H1 (cell line): ENCODE measurements at places on chromosomes 7 and 10. TPM values are rescaled to one million over a fixed set of nuclear protein-coding genes. Genes with fewer than 3 reads are reported as not detected.

GRCh38 chr10:133179651-133180050, 19.6 kb downstream of the KNDC1 start:
- no peak overlapping the region for H3K27ac ChIP-seq
- no peaks in the 10 kb centered on the region for H3K4me1 ChIP-seq
- no peaks in the 10 kb centered on the region; the same call in 1 of the 2 replicates for H3K36me3 ChIP-seq
- no peak overlapping the region for H3K4me3 ChIP-seq
- DNase-seq: no peak

DNA sequence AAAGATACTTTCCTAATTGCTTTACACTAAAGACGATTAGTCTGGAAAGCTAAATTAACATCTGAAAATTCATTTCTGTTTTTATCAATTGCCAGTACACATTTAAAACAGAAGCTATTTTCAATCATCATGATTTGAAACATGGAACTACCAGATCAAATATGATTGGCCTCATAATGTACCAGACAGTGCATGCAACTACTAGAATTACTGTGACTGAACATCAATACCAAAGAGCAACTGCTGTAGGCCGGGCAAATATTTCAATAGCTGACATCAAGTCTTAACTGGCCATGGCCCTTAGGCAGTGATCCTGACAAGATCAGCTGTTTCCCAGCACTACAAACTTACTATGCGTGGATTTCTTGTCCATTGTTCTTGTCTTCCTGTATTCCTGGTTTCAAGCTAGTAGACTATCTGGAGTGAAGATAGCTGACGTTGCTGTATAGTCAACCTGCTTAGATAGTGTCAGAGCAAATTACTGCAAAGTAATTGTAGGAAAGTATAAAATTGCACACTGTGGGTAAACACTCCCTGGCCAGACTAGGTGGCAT, 21.7 kb upstream of the WNT16 start:
- H3K27me3 ChIP-seq: no peaks in the 10 kb centered on the region
- H3K36me3 ChIP-seq: no peaks in the 10 kb centered on the region
- H3K4me1 ChIP-seq: no peaks in the 10 kb centered on the region

DNA sequence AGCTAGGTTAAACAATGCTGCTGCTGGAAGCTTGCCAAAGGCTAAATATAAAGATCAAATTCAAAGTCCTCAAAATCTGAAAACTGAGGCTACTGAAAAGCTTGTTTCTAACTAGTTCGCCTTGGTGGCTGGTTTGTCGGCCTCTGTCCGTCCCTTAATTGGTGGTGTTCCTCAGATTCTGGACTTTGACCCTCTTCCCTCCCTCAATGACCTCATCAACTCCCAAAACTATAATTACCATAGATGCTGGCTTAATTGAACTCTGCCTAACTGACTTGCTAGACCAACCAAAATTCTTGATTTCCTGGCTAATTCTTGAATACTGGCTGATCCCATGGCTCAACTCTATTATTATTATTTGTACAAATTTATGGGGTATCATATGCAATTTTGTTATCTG, 15.6 kb downstream of the ARHGAP21 start:
- no peaks in the 10 kb centered on the region for H3K4me1 ChIP-seq
- no peak overlapping the region for H3K27ac ChIP-seq
- H3K27me3 ChIP-seq: no peaks in the 10 kb centered on the region
- H3K36me3 ChIP-seq: no peaks in the 10 kb centered on the region
- no peak for DNase-seq

DNA sequence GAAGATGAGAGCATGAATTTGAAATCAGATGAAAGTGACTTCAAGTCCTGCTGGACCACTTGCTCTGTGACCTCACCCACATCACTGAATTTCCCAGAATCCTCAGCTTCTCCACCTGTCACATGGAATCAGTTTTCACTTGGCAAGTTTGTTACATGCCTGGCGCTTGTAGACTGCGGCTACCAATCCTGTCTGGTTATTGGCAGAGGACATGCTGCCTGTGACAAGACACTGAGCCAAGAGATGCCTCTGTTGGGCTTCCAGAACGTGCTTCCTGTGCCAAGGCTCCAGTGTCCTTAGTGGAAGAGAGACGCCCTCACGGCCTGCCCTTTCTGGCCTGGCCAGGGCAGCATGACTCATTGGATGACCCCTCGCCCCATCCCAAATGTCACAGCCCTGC, 4.4 kb upstream of the MYL10 start:
- no peak for DNase-seq
- no peak overlapping the region for H3K27ac ChIP-seq
- no peaks in the 10 kb centered on the region for H3K36me3 ChIP-seq
- no peaks in the 10 kb centered on the region; the same call in 1 of the 2 replicates for H3K4me1 ChIP-seq

GRCh38 chr10:119518176-119518575, 24.3 kb downstream of the RGS10 start:
- H3K36me3 ChIP-seq: no peaks in the 10 kb centered on the region
- peaks cover 1% of the 10 kb centered on the region; the same call in 1 of the 2 replicates for H3K4me1 ChIP-seq
- DNase-seq: no peak
- H3K27me3 ChIP-seq: no peaks in the 10 kb centered on the region
- H3K27ac ChIP-seq: no peak overlapping the region
- no peak overlapping the region for H3K4me3 ChIP-seq

DNA sequence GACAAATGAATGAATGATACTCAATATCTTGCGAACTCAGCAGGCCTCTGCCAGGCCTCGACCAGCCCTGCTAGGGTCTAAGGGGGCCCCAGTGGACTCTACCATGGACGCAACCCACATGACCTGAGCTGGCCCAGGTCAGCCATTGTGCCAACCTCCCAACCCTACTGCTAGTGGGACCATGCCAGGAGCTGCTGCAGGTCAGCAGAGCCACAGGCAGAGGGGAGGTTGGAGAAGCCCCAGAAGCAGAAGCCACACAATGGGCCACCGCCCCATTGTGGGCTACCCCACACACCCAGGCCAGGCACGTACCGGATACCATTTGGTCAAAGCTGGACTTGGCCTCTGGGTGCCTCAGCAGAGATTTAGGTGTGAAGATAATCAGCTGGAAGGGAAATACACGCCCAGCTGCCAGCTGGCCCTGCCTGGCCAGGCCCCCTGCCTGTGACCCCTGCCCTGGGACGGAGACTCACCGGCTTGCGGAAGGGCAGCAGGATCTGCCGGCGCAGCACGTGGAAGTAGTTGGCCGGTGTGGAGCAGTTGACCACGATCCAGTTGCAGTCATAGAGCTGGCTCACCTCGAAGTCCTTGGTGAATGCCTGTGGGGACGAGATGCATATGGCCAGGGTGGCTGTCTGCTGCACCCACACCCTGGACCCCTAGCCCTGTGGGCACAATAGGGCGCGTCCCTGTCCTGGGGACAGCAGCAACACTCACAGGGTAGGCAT, 24.5 kb downstream of the OGDHL start:
- H3K4me1 ChIP-seq: no peaks in the 10 kb centered on the region
- no peak for DNase-seq
- H3K4me3 ChIP-seq: no peak overlapping the region
- H3K36me3 ChIP-seq: no peaks in the 10 kb centered on the region
- no peaks in the 10 kb centered on the region for H3K27me3 ChIP-seq

- DNase-seq: peak; percentile 9
- no peak overlapping the region for H3K4me3 ChIP-seq
- H3K27me3 ChIP-seq: no peaks in the 10 kb centered on the region
- H3K27ac ChIP-seq: no peak overlapping the region
- H3K4me1 ChIP-seq: no peaks in the 10 kb centered on the region
- H3K36me3 ChIP-seq: no peaks in the 10 kb centered on the region
Observed at GRCh38 chr10:36779238-36779846, 346.1 kb upstream of the ANKRD30A start.

DNA sequence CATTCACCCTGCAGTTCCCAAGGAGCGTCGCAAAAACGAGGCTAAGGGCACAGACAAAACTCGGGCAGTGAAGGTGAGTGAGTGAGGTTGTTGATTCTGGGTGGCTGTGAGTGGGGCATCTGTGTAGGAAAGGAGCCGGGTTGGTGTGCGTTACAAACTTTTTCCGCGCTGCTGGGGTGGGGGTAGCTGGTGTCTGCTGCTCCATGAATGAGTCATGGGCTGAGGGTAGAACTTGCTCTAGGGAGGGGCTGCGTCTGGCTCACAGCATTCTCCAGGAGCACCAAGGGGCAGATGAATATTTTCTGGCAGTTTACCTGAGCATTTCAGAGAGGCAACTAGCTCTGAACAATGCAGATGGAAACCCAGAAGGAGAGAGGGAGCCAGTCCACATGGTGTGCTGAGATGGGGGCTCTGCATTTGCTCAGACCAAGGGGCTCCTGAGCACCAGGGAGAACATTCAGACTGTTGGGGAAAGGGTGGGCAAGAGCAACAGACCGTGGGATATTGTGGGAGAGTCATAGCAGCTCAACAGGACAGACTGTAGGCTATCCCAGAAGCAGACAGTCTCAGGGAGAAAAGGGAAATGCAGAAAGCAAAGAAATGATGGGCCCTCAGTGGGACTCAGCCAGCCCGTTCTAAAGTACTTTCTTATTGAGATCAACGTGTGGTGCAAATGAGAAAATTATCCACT, 18.8 kb downstream of the NOBOX start:
- no peaks in the 10 kb centered on the region for H3K27me3 ChIP-seq
- no peak overlapping the region for H3K4me3 ChIP-seq
- peaks cover 6% of the 10 kb centered on the region for H3K4me1 ChIP-seq
- H3K36me3 ChIP-seq: no peaks in the 10 kb centered on the region
- H3K27ac ChIP-seq: no peak overlapping the region
- DNase-seq: peak; percentile 34

DNA sequence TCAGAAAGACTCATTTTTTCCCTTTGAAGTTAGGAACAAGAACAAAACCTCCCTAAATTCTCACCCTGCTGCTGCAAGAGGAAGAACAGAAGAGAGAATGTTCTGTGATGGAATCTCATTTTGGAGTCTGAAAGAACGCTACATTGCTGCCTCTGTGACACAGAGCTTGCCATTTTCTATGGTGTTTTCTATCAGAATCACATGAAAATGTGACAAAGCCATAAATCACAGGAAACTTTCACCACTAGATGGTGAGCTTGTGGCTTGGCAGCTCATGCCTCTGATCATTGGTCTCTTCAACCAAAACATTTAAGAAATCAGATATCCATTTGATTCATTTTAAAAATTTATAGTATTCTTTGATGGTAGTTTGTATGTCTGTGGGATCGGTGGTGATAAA, 82.9 kb downstream of the CADPS2 start:
- no peak for DNase-seq
- H3K27ac ChIP-seq: peak overlapping the region; percentile 1; the same call in 1 of the 2 replicates
- H3K4me1 ChIP-seq: no peaks in the 10 kb centered on the region; the same call in 1 of the 2 replicates
- no peaks in the 10 kb centered on the region for H3K36me3 ChIP-seq

DNA sequence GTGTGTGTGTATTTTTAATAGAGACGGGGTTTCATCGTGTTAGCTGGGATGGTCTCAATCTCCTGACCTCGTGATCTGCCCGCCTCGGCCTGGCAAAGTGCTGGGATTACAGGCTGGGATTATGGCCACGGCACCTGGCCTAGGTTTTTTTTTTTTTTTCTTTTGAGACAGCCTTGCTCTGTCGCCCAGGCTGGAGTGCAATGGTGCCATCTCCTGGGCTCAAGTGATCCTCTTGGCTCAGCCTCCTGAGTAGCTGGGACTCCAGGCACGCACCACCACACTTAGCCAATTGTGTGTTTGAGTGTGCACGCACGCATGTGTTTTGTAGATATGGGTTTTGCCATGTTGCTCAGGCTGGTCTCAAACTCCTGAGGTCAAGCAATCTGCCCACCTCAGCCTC, 629.8 kb downstream of the ETV1 start:
- H3K4me3 ChIP-seq: no peak overlapping the region
- DNase-seq: no peak
- H3K4me1 ChIP-seq: no peaks in the 10 kb centered on the region
- no peak overlapping the region for H3K27ac ChIP-seq
- H3K27me3 ChIP-seq: no peaks in the 10 kb centered on the region

DNA sequence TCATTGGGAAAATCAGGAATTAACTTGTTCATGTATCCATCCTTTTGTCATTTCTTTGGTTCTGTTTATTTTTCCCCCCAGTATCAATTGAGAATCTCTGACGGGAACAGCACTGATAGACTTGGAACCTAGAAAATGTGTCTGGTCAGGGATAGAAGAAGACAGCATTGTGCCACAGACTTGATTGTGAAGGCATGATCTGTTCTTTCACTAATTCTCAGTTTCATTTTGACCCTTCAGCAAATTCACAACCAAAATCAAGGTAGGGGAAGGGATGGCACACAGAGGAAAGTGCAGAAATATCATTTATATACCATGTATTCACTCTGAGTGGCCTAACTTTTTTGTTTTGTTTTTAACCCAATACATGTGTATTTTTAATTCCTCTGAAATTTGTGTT, 106.8 kb downstream of the WNT2 start:
- no peak for DNase-seq
- H3K4me1 ChIP-seq: no peaks in the 10 kb centered on the region
- H3K4me3 ChIP-seq: no peak overlapping the region
- H3K27me3 ChIP-seq: no peaks in the 10 kb centered on the region
- no peak overlapping the region for H3K27ac ChIP-seq
- H3K36me3 ChIP-seq: no peaks in the 10 kb centered on the region

DNA sequence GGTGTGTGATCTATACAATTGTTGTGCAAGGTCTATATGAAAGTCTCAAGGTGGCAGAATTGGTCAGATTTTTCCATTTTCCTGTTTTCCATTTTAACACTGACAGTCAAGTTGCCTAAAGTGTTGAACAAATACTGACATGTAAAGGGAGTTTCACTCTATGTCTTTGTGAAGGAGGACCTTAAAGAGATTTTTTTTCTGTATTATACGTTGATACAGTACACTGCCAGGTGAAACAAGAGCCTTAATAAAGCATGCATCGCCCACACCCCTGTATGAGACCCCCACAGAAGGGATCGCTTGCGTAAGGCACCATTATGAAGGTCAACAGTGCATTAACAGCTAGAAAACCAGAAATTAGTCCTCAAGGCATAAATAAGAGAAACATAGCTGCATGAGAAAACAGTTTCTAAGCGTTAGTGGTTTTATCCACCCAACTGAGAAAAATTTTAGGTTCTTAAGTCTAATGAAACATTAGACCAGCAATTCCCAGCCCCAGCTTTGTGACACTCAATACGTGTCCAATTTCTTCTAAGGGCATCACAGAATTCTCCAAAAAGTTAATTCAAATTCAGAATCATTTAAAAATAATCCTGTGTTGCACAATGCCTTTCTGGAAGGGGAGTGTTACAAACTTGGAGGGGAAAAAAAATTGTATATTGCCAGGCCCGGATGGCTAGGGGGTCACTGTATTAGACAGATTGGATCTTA, 6.9 kb downstream of the KLF6 start:
- H3K4me1 ChIP-seq: peaks cover 8% of the 10 kb centered on the region
- peaks cover 52% of the 10 kb centered on the region for H3K36me3 ChIP-seq
- H3K27me3 ChIP-seq: no peaks in the 10 kb centered on the region
- no peak overlapping the region for H3K27ac ChIP-seq

GLI3 gene
- 31.1 and 35.4 TPM in 2 replicates for total RNA-seq

ASB15 gene
- total RNA-seq: not detected in 2 replicates

SRRT gene
- total RNA-seq: 237 and 239 TPM in 2 replicates
